ENCODE measurements at places on chromosomes 2 and 18.

DNA sequence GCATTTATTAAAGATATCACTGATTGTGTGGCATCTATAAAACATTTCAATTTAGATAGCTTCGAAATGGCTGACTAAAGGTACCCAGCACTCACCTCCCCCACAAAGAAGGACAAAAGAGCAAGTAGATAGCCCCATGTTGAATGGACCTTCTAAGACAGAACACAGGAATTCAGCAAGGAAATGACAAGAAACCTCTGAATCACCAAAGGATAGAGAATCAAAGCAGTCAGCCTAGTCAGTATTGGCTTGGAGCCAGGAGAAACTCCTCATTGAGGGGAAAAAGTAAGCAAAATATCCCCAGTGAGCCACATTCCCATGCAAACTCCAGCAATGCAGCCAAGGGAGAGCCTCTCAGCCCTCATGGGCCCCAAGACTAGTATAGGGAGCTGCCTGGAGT lies 113.7 kb downstream of the BARD1 start:
- H3K27me3 ChIP-seq, result no peaks in the 10 kb centered on the region
- H3K27ac ChIP-seq, result no peak overlapping the region
- H3K36me3 ChIP-seq, result no peaks in the 10 kb centered on the region
- DNase-seq, result peak; percentile 18

- H3K27me3 ChIP-seq, result no peaks in the 10 kb centered on the region
- DNase-seq, result no peak
- no peak overlapping the region for H3K27ac ChIP-seq
- H3K4me1 ChIP-seq, result no peaks in the 10 kb centered on the region
- H3K36me3 ChIP-seq, result peaks cover 33% of the 10 kb centered on the region
These were observed 9.0 kb downstream of the STK25 start for GRCh38 chr2:241499146-241499965.

GRCh38 chr2:131092458-131093005 lies 728 bp downstream of the FAM168B start:
- H3K27ac ChIP-seq, result peak overlapping the region; percentile 88
- peak overlapping the region; percentile 87 for H3K4me3 ChIP-seq
- H3K4me1 ChIP-seq, result no peaks in the 10 kb centered on the region
- DNase-seq, result no peak
- peaks cover 5% of the 10 kb centered on the region for H3K36me3 ChIP-seq

- no peaks in the 10 kb centered on the region for H3K4me1 ChIP-seq
- no peak overlapping the region for H3K4me3 ChIP-seq
- no peak for DNase-seq
- H3K27me3 ChIP-seq, result no peaks in the 10 kb centered on the region
- H3K27ac ChIP-seq, result no peak overlapping the region
These were observed 79.0 kb downstream of the TLK1 start for GRCh38 chr2:171081649-171082111.

- H3K4me3 ChIP-seq, result no peak overlapping the region
- H3K4me1 ChIP-seq, result no peaks in the 10 kb centered on the region
- DNase-seq, result peak; percentile 25
- no peaks in the 10 kb centered on the region for H3K36me3 ChIP-seq
These were observed 19.6 kb upstream of the YPEL5 start for GRCh38 chr2:30127016-30127893.

GRCh38 chr2:94923196-94923595 lies 52.0 kb downstream of the TEKT4 start:
- no peak for DNase-seq
- H3K4me3 ChIP-seq, result no peak overlapping the region
- H3K27ac ChIP-seq, result no peak overlapping the region
- H3K36me3 ChIP-seq, result no peaks in the 10 kb centered on the region
- no peaks in the 10 kb centered on the region for H3K27me3 ChIP-seq

DNA sequence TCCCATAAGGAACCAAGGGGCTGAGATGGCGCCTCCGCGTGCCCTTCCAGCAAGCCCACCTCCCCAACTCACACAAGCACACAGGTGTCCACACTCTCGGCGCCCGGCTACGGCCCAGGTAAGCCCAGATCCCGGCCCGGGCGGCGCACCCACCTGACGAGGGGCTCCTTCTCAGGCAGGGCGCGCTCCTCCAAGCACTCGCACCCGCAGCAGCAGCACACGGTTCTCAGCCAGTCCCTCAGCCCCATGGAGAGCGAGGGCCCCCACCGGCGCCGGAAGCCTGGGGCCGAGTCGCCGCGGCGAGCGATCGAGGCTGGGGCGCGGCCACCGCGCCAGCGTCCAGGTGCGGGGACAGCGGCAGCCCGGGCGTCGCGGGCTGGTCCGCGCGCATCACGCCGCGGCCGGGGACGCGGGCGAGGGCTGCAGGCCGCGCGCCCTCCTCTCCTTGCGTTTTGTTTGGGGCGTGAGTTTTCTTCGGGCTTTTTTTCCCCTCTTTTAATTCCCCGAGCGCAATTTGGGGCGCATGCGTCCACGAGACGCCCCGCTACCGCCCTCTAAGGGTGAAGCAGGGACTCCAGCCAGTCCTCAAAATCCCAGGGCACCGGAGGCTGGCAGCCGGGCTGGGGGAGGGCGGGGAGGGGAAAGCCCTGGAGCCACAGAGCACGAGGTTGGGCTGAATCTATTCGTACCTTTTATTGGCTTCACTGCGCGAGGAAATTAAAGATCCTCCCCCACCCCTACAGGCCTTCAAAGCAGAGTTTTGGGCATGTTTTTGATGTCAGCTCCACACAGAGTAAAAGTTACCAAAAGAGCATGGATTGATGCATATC lies at the start of gene MREG:
TSS of gene MREG (minus strand) at position 472 of the 830 bp plus-strand sequence. CDS start at position 248, 224 bp downstream.
- H3K36me3 ChIP-seq, result no peaks in the 10 kb centered on the region
- H3K27me3 ChIP-seq, result no peaks in the 10 kb centered on the region
- H3K4me3 ChIP-seq, result peak within 1 kb of the TSS; percentile 61
- peak; percentile 50 for DNase-seq

DNA sequence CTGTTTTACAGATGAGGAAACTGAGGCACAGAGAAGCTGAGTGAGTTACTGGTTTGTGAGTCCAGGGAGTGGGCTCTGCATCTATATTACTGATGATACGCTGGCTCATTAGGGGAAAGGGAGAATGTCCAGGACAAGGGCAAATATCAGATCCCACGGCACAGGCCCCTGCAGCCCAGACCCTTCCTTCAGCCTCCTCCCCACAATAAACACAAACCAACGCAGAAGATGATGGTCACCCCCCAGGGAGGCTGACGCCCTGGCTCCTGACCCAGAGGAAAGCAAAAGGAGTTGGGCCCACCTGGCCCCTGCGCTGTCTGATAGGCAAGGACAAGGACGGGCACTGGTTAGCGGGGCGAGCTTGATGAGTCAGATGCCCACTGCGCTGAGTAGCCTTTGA lies 47.7 kb upstream of the ZBTB7C start:
- H3K36me3 ChIP-seq, result no peaks in the 10 kb centered on the region
- H3K27ac ChIP-seq, result no peak overlapping the region
- no peak overlapping the region for H3K4me3 ChIP-seq

- no peak overlapping the region for H3K27ac ChIP-seq
- H3K4me1 ChIP-seq, result no peaks in the 10 kb centered on the region
- H3K36me3 ChIP-seq, result no peaks in the 10 kb centered on the region
These were observed 52.8 kb downstream of the TTC32 start for GRCh38 chr2:19848952-19849351.

DNA sequence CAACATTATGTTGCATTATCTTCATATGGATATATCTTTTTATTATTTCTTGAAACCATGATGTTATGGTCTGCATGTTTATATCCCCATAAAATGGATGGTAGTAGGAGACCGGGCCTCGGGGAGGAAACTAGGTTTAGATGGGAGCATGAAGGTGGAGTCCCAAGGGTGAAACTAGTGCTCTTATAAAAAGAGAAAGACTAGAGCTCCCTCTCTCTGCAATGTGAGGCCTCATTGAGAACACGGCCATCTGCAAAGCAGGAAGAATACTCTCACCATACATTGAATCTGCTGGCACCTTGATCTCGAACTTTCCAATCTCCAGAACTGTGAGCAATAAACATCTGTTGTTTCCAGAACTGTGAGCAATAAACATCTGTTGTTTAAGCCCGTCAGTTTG lies 64.0 kb downstream of the NXPH2 start:
- H3K27me3 ChIP-seq, result no peaks in the 10 kb centered on the region
- H3K4me3 ChIP-seq, result no peak overlapping the region
- no peaks in the 10 kb centered on the region for H3K36me3 ChIP-seq
- H3K4me1 ChIP-seq, result no peaks in the 10 kb centered on the region
- H3K27ac ChIP-seq, result no peak overlapping the region
- DNase-seq, result no peak

DNA sequence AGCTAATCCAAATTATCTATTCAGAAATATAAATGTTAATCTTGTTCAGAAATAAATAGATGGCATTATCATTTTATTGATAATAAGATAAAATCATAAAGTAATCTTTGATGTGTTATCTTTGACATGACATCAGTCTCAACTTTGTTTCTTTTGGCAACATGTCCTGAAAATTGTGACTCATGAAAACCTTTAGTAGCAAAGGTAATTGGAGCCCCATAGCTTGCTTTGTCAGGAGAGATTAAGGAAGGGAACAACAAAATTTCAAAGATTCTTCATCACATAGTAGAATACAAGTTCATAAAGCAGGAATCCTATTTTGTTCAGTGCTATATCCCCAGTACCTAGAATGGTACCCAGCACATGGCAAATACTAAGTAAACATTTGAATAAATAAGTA lies 165.4 kb downstream of the KCNE4 start:
- no peak overlapping the region for H3K27ac ChIP-seq
- H3K36me3 ChIP-seq, result no peaks in the 10 kb centered on the region
- H3K4me1 ChIP-seq, result no peaks in the 10 kb centered on the region
- H3K4me3 ChIP-seq, result no peak overlapping the region

DNA sequence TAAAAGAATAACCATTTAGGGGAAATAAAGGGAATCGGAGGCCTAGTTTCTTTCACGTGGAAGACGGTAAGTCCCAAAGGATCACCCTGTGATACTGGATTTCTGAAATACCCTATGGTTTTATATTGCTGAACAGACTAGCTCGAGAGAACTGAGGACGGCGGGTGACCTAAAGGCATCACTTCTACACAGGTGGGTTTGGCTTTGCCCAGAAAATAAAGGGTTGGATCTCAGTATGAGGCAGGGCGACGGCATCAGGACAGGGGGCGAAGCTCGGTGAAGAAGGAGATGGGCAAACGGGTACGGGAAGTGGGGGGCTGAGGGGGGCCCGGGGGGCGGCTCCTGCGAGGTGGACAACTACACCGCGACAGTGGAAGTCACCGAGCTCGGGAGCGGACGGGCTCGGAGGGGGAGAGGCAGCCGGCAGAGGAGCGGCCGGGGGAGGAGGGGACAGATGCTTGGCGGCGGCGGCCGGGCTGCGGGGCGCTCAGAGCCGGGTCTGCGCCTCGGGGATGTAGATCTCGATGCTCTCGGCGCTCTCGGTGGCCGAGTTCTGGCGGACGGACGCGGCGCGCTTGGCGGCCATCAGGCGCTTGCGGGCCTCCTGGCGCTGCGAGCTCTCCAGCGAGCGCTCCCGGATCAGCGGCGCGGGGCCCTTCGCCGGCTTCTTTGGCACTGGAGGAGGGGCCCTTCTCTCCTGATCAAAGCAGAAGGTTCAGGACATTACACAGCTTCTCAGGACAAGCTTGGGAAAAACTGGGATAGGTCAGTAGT lies 48.9 kb downstream of the TGIF1 start:
- peak; percentile 44 for DNase-seq
- peaks cover 3% of the 10 kb centered on the region for H3K4me1 ChIP-seq
- no peaks in the 10 kb centered on the region for H3K36me3 ChIP-seq
- no peaks in the 10 kb centered on the region for H3K27me3 ChIP-seq

- DNase-seq, result no peak
- H3K27ac ChIP-seq, result no peak overlapping the region
- H3K27me3 ChIP-seq, result no peaks in the 10 kb centered on the region
- no peak overlapping the region for H3K4me3 ChIP-seq
- no peaks in the 10 kb centered on the region for H3K36me3 ChIP-seq
These were observed 162.1 kb downstream of the BCL2 start for GRCh38 chr18:63157293-63158011.

- no peak overlapping the region for H3K4me3 ChIP-seq
- H3K27me3 ChIP-seq, result no peaks in the 10 kb centered on the region
- no peaks in the 10 kb centered on the region for H3K36me3 ChIP-seq
- H3K27ac ChIP-seq, result no peak overlapping the region
These were observed 53.2 kb downstream of the PLCL1 start for GRCh38 chr2:197857476-197858107.

GRCh38 chr2:186734957-186735734 lies 41.3 kb downstream of the FAM171B start:
- no peak for DNase-seq
- no peak overlapping the region for H3K27ac ChIP-seq
- H3K27me3 ChIP-seq, result no peaks in the 10 kb centered on the region
- no peak overlapping the region for H3K4me3 ChIP-seq
- H3K4me1 ChIP-seq, result no peaks in the 10 kb centered on the region

DNA sequence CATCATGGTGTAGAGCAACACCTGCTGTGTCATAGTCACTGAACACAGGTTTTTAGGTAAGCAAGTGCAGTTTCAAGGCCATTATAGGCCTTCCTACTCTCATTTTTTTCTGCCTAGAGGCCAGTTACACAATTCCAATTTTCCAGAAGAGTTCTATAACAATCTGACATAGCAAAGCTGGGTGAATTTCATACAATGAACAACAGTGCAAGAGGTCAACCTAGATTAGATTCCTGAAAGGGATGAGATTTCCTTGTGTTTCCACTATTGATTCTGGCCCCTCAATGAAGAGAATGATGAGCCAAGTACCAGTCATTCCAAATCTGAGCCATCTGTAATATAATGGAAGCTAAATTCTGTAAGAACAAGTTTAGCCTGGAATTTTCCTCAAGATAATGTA lies 15.3 kb upstream of the CD28 start:
- no peaks in the 10 kb centered on the region for H3K36me3 ChIP-seq
- no peaks in the 10 kb centered on the region for H3K27me3 ChIP-seq
- no peak overlapping the region for H3K4me3 ChIP-seq
- DNase-seq, result no peak
- no peak overlapping the region for H3K27ac ChIP-seq
- H3K4me1 ChIP-seq, result peaks cover 14% of the 10 kb centered on the region

DNA sequence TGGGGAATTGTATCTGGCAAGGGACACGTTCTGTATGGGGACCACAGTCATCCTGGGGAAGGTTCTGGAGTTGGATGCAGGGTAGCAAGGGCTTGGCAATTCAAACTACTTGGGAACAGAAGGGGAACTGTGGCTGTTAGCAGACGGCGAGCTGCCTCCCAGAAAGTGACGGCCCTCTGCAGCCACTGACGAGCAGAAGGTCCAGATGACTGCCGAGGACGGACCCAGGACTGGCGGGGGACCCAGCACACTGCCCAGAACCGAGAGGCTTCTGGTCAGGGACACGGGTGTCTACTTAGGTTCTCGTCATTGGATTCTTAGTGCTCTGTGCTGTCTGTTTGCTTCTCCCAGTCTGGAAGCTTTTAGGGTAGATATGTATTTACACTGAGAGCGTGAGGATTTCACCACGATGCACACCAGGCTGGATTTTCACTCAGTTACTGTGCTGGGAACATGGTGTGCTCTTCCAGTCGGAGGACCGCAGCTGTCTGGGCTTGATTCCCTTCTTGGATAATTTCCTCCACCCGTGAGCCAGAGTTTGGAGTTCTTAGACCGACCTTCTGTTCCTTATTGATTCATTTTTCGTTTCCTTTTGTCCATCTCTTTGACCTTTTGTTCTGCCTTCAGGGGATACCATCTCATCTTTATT lies 13.4 kb downstream of the GPR35 start:
- no peaks in the 10 kb centered on the region for H3K36me3 ChIP-seq
- no peaks in the 10 kb centered on the region for H3K4me1 ChIP-seq
- H3K27me3 ChIP-seq, result no peaks in the 10 kb centered on the region
- DNase-seq, result no peak

- peaks cover 11% of the 10 kb centered on the region for H3K4me1 ChIP-seq
- H3K27me3 ChIP-seq, result no peaks in the 10 kb centered on the region
- no peak overlapping the region for H3K4me3 ChIP-seq
- no peak for DNase-seq
- peaks cover 1% of the 10 kb centered on the region for H3K36me3 ChIP-seq
These were observed 34.1 kb downstream of the CDC42EP3 start for GRCh38 chr2:37637190-37637860.

Measured in fibroblast of lung (primary cell).